ENCODE measurements at places on chromosomes 13 and 19.
A peak's percentile ranks its signal among the peaks of the same experiment; 100 is the strongest.

DNA sequence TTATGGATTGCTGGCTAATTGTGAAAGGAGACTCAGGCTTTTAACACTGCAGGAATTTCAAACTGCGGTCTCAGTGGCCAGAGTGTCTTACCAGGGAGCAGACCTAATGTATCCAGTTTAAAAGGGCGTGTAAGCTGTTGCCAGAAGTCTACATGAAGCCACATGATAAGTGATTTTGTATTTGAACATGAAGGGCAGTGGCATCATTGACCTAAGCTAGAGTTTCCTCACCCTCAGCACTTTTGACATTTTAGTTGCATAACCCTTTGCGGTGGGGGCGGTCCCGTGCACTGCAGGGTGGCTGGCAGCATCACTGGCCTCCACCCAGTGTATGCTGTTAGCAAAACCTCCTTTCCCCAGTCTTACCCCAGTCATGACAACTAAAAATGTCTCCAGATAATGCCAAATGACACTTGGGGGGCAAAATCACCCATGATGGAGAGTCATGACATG, 23.7 kb upstream of the GPR18 start:
- no peak for DNase-seq

DNA sequence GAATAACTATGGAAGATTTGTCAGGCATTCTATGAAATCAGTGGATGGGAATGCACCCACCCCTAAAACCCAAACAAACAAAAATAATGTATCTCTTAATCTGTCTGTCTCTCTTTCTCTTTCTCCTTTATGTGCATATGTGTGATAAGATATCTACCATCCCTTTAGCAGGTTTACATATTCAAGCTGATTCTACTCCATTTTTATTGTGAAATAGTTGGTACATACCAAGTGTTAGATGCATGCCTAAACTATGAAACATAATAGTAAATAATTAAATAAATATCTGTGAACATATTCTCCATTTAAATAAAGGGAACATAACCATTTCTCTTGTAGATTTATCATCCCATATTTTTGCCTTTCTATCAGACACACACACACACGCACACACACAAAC, 121.8 kb upstream of the PCDH9 start:
- no peak for DNase-seq

DNA sequence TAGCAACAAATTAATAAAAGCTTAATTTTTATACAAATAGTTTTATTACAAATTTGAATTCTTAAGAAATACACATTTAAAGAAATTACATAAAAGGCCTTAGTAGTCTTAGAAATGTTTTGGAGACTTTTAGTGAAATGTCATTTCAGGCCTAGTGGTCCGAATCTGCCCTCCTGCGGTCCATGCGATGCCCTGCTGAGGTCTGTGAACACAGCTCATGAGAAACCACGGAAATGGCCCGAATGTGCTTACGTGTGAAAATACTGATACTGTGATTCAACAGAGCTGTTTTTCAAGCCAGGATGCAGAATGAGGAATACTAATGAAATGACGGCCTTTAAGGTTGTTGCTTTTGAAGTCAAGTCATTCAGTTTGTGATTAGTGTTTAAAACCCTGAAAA, 157.9 kb downstream of the COL4A1 start:
- DNase-seq: no peak

GRCh38 chr19:36032251-36033104, at the start of gene CLIP3:
Gene CLIP3 (minus strand): TSS chr19:36032873. CDS start chr19:36032357, 516 bp downstream.
- DNase-seq: peak; percentile 82

GRCh38 chr19:13902993-13903555, 2.8 kb downstream of the BRME1 start:
- DNase-seq: no peak

GRCh38 chr19:14166999-14167575, 30.7 kb upstream of the ASF1B start:
- DNase-seq: no peak

DNA sequence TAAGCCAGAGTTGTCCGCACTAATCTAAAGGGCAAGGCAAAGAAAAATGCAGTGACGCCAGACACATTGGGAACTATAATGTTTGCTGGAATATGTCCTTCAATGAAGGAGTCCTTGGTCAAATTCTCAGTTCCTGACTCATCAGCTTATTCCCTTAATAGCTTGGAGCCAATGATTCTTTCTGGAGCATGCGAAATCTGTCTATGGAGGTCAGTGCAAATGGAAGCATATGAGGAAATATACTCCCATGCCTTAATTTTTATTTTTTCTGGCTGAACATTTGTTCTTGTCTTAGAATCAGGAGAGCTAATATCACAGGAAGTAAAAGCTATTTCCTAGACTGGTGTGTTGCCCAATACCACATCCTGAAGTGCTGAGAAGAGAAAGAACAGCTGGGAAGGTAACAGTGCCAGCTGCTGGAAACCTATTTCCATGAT, 289.8 kb upstream of the SPRY2 start:
- no peak for DNase-seq

DNA sequence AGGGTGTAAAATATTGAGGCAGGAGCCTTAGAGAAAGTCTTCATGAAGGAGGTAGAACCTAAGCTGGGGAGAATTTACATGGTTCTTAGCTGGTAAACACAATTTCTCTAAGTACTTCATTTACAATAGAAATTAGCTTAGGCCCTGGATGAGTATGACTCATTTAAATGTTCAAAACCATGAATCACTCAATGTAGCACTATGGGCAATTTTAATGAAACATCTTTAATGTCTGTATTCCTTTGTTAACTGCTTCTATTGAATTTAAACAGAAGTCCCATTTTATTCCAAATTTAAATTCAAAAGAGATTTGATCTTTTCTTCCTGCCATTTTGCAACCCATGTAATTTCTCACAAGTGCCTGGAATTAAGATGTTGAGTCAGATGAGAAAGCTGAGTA, 252.1 kb downstream of the RFC3 start:
- no peak for DNase-seq

DNA sequence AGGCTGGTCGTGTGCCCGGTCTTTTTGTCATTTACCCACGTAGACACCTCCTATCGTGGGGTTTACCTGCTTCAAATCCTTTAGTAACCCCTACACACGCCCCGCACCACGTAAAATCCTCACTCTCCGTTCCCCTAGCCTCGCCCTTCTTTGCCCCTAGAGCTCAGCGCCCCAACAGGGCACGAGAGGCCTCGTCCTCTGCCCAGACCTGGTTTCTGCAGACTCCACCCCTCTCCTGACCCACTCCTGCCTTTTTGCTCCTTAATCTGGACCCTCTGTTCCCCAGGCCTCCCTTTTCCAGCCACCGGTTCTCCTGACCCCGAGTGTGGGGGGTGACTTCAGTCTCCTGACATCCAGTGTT, 412 bp downstream of the ZNF528 start:
- no peak for DNase-seq

GRCh38 chr13:24116131-24116530, 44.4 kb upstream of the SPATA13 start:
- no peak for DNase-seq

- no peak for DNase-seq
These were observed 440.3 kb downstream of the IRS2 start for GRCh38 chr13:109346060-109346459.

DNA sequence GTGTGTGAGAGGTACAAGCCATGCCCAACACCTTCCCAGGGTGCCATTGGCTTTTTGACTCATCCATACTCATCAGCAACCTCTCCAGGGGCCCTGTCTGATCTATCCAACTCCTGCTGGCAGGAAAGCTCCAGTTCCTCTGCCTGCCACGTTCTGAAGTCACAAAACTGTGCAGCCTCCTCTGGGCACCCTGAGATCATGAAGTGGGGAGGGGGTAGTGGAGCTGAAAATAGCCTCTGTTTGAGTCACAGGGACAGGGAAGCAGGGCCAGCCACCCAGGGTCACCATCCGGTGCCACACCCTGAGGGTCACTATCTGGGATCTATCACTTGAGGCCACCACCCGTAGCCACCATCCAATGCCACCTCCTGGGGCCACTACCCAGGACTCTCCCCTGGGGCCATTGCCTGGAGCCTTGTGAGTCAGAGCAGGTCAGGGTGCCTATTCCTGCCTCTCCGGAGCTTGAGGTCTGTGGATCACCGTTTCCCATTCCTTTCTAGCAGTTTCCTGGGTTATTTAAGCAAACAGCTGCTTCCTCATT, 172.1 kb downstream of the NUFIP1 start:
- DNase-seq: no peak

DNA sequence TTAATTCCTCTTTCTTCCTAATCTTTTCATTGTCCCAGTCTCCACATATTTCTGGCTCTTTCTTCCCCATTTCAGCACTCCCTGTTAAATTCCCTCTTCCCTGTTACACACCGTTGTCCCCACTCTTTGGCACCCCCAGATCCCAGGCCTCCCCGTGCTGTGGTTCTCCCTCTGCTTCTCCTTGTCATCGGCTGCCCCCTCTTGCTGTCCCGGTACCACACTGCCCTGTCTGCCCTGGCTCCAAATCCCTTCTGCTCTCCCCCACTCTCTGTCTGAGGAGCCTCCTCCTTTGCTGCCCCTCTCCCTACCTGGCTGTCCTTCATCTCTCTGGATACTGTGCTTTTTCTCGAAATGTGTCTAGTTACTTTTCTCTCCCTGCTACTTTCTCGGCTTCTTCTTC, 983 bp downstream of the ZNF415 start:
- DNase-seq: no peak

DNA sequence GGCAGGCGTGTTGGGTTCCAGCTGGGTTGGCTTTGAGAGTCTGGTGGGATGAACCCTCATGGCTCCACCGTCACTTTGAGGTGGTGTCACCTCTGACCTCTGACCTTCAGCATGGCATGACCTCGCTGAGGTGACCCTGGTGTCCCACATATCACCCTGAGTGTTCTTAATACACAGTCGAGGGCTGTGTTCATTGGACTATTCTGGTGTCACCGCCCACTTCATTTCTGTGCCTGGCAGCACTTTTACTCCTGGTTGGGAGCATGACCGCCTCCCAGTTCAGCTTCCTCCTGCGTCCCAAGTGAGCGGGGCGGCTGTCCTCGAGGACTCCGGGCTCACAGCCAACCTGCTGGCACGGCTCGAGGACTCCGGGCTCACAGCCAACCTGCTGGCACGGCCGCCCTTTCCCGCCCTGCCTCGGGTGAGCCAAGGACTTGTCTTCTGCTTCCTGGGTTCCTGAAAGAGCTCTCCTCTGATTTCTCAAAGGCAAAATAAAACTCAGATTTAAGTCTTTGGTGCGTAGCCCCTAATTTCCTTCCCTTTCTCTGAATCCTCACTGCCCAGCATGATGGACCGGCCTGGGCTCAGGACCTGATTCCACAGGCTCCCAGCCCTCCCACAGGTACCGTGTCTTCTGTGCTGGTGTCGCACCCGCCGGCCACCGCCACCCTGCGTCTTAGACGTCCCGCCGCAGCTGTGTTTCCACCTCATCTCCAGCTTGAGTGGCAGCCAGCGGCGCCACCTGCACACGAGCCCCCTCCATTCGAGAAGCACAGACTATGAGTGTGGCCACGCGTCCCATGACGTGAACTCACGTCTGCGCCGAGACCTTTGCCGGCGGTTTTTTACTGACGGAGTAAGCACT, 10.4 kb downstream of the ATP4B start:
- peak; percentile 81 for DNase-seq

DNA sequence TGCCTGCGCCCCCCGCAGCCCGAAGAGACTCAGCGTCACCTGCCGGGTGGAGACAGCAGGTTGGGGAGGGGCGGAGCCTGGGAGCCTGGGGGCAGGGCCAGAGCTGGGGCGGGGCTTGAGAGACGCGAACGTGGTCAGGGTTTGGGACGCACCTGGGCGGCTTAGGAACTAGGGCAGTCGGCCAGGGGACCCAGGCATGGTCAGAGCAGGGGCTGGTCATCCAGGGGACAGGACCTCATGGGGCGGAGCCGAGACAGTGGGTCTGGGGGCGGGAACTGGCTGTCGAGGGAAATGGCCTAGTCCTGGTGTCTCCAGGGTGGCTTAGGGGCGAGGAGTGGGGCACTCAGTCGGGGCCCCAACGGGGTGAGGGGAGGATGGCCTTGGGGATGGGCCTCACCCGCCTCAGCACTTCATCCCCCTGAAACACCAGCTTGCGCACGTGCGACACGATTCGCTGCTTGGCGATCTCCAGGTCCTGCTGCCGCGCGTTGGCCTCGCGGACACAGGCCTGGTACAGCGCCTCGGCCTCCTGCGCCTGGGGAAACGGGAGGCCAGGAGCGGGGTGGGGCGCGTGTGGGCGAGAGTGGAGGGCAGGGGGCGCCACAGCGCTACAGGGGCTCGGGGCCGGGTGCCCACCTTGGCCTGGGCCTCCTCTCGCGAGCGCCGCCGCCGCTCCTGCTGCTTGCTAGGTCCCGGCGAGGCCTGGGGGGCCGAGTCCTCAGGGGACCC, 5.8 kb downstream of the GMIP start:
- no peak for DNase-seq

GRCh38 chr13:66001140-66001539, 1229.0 kb downstream of the PCDH9 start:
- DNase-seq: no peak

DNA sequence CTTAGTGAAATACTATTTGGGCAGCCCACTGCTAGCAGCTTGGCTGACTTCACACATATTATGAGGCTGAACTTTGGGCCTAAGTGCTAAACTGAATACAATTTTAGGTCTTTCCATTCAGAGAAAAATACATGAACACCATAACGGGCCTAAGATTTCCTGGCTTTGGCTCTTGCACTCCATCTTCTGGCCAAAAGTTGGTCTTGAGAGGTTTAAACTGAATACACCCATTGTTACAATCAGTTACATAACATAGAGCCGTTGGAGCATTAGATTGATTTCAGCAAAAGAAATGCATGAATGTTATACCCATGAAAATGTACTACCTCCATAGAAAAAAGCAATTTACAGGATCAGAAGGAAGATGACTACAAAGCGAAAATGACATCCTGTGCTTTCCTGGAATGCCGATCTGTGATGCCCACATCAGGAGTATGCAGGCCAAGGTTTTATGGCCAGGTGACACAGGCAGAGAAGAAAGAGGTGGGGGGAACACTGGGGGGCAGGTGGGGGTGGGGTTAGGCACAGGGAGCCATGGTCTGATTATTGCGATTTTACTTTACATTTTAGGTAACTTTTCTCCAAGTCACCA, 11.1 kb upstream of the SHISA2 start:
- DNase-seq: peak; percentile 88
